ENCODE measurements at places on chromosomes 1 and 21. TPM values are rescaled to one million over a fixed set of nuclear protein-coding genes. Genes with fewer than 3 reads are reported as not detected.

DNA sequence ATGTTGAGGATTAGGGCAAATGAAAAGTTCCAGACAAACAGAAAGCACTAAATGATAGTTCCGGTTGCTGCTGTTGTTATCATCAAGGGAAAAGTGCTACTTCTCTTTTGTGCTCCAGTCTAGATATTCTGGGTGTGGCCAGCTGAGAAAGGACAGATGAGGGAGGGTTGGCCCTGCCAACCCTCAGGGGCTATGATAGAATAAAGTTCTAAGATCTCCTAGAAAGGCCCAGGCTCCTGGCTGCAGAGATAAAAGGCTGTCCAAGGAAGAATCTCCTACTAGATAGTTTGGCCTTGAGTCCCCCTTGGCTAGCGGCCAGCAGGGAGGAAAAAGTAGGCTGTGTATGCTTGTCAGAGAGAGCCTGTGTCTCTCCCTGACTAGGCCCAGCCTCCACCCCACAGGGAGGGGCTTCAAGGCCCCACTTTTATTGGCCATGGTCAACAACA is 31.5 kb downstream of the RIMS3 start:
- H3K27me3 ChIP-seq, result no peaks in the 10 kb centered on the region
- DNase-seq, result no peak
- H3K4me1 ChIP-seq, result no peaks in the 10 kb centered on the region
- no peaks in the 10 kb centered on the region for H3K36me3 ChIP-seq
- no peak overlapping the region for H3K4me3 ChIP-seq
- H3K27ac ChIP-seq, result no peak overlapping the region

DNA sequence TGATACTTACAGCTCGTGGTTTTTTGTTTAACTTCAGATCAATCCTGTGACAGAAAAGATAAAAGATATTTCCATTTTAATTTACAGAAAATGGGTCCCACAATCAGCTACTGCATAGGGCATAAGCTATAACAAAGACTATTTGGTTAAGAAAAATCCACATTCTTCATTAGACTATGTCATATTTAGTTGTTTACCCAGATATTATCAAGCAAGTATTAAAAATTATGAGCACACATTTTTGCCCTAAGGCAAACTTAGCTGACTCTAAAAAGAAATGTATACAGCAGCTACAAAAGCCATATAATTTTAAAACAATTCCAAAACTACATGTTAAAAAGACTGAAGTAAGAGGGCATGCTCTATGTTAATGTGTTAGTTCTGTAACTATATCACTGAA is 18.7 kb downstream of the MEAF6 start:
- H3K4me1 ChIP-seq, result no peaks in the 10 kb centered on the region
- H3K36me3 ChIP-seq, result peaks cover 16% of the 10 kb centered on the region
- H3K27me3 ChIP-seq, result no peaks in the 10 kb centered on the region
- no peak overlapping the region for H3K27ac ChIP-seq
- H3K4me3 ChIP-seq, result no peak overlapping the region

DNA sequence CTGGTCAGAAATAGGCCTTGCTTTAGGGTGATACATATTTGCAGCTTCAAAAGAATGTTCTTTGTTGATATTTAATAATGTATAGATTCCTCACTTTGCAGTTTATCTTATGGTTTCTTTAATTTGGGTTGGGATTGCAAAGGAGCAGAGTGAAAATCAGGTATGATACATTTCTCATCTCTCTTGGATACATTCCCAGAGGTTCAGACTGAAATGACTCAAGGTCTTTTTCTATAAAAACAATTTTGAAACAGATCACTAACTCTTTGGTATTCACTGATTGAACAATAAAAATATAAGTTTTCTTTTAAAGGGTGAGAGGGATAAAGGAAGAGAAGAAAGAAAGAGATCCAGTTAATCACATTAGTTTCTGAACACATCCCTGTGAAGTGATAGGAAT is 606.5 kb upstream of the CAMK1G start:
- no peaks in the 10 kb centered on the region for H3K36me3 ChIP-seq
- H3K4me3 ChIP-seq, result no peak overlapping the region
- no peaks in the 10 kb centered on the region for H3K4me1 ChIP-seq

DNA sequence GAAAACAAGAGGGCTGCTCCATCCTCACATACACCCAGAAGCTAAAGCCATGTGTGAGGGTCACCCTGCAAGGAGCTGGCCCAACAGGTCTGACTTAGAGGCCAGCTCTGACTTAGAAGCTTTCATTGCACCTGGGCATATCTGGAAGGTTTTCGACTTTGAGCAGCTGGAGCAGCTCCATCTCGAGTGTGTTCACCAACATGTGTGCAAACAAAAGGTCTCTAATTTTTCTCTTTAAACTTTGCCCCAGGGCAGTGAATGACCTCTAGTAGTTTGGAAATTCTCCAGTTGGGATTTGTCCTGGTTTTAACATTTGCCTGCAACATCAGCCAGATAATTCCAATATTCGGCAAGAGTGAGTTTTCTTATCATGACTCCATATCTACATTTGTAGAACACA is 108.3 kb downstream of the TNR start:
- peaks cover 3% of the 10 kb centered on the region for H3K27me3 ChIP-seq
- no peak overlapping the region for H3K27ac ChIP-seq
- no peak for DNase-seq
- H3K36me3 ChIP-seq, result no peaks in the 10 kb centered on the region

- no peaks in the 10 kb centered on the region for H3K4me1 ChIP-seq
- H3K27me3 ChIP-seq, result no peaks in the 10 kb centered on the region
- H3K27ac ChIP-seq, result no peak overlapping the region
- DNase-seq, result no peak
- no peak overlapping the region for H3K4me3 ChIP-seq
- no peaks in the 10 kb centered on the region for H3K36me3 ChIP-seq
These were observed 307.6 kb upstream of the PLXNA2 start for GRCh38 chr1:208551633-208552320.

- H3K4me1 ChIP-seq, result peaks cover 5% of the 10 kb centered on the region
- no peak overlapping the region for H3K27ac ChIP-seq
- peaks cover 4% of the 10 kb centered on the region for H3K27me3 ChIP-seq
- no peak overlapping the region for H3K4me3 ChIP-seq
- peaks cover 5% of the 10 kb centered on the region for H3K36me3 ChIP-seq
These were observed 39.1 kb upstream of the ENAH start for GRCh38 chr1:225691861-225692516.

GRCh38 chr1:58896246-58897183 is 112.7 kb upstream of the JUN start:
- peak overlapping the region; percentile 26 for H3K27ac ChIP-seq
- H3K27me3 ChIP-seq, result no peaks in the 10 kb centered on the region
- no peaks in the 10 kb centered on the region for H3K36me3 ChIP-seq
- peaks cover 65% of the 10 kb centered on the region for H3K4me1 ChIP-seq
- DNase-seq, result no peak
- H3K4me3 ChIP-seq, result no peak overlapping the region

DNA sequence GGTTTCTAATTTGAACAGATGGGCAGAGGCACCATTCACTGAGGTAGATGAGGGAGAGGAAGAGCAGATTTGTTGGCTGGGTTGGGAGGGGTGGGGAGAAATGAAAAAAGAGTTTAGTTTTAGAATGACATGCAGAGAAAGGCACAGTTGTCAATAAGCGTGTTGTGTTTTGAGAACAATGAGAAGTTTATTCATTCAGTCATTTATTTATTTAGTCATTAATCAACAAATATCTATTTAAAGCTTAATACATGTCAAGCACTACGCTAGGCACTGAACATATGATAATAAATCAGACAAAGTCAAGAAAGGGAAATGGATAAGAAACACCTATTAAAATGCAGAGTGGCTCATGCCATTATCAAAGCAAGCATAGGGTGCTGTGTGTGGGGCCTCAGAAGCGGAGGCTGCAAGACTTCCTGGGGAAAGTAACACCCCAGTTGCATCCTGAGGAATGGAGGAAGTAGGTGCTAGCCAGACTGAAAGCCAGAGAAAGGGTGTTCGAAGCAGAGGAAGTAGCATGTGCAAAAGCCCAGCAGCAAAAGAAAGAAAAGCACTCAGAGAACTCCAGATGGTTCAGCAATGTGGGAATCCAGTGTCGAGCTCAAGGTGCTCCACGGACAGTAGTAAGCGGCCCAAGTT is 114.1 kb downstream of the RNF220 start:
- H3K4me1 ChIP-seq, result peaks cover 32% of the 10 kb centered on the region
- peaks cover 6% of the 10 kb centered on the region for H3K36me3 ChIP-seq
- no peak overlapping the region for H3K4me3 ChIP-seq
- no peaks in the 10 kb centered on the region for H3K27me3 ChIP-seq
- H3K27ac ChIP-seq, result no peak overlapping the region
- DNase-seq, result no peak

- H3K36me3 ChIP-seq, result no peaks in the 10 kb centered on the region
- no peak for DNase-seq
- no peaks in the 10 kb centered on the region for H3K27me3 ChIP-seq
- H3K4me1 ChIP-seq, result peaks cover 3% of the 10 kb centered on the region
- H3K4me3 ChIP-seq, result no peak overlapping the region
These were observed 7.6 kb upstream of the CD1A start for GRCh38 chr1:158246650-158247049.

DNA sequence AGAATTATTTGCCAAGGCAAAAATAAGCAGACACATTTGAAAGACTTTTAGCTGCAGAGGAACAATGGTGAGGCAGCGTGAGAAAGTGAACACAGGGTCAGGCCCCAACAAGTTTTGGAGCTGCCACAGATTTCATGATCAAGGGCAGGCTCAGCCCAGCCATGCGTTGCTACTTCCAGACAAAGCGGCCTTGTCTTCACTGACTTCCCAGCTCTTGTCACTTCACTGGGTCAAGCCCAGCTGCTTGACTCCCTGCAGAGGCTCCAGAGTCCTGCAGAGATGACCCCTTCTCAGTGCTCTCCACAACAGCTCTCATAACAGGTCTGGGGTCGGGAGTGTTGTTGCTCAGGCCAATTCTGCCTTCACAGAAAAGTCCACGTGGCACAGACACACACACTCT is 35.8 kb downstream of the HHAT start:
- H3K27ac ChIP-seq, result no peak overlapping the region
- no peak overlapping the region for H3K4me3 ChIP-seq
- DNase-seq, result no peak
- peaks cover 2% of the 10 kb centered on the region for H3K27me3 ChIP-seq
- no peaks in the 10 kb centered on the region for H3K36me3 ChIP-seq

DNA sequence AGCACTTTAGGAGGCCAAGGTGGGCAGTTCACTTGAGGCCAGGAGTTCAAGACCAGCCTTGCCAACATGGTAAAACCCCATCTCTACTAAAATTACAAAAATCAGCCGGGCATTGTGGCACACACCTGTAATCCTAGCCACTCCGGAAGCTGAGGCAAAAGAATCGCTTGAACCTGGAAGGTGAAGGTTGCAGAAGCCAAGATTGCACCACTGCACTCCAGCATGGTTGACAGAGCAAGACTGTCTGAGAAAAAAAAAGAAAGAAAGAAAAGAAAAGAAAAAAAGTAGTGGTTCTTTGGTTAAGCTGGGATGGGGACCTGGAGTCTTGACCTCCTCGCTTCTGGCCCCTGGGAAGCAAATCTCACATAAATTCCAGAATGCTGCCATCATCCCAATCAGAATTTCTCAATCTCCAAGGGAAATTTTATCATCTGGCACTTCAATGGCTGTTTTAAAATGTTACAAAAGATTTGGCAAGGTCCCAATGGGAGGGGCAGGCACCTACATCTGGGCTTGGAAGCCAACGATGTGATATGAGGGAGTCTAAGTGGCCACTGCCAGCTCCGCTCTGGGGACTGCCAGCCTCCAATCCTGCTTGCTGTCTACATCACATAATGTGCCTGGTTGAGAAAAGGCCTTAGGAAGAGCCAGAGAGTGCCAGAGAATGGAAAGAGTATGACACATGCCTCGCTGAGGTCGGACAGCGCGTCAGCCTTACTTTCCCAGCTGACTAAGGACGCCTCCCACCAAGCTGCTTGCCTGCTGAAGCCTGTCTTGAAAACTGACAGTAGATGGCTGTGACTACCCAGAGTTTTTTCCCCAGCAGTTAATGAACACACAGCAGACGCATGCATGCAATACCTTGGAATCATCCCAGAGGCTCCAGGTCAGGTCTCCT is 42.1 kb upstream of the SRP9 start:
- H3K36me3 ChIP-seq, result no peaks in the 10 kb centered on the region
- DNase-seq, result no peak
- no peak overlapping the region for H3K4me3 ChIP-seq

DNA sequence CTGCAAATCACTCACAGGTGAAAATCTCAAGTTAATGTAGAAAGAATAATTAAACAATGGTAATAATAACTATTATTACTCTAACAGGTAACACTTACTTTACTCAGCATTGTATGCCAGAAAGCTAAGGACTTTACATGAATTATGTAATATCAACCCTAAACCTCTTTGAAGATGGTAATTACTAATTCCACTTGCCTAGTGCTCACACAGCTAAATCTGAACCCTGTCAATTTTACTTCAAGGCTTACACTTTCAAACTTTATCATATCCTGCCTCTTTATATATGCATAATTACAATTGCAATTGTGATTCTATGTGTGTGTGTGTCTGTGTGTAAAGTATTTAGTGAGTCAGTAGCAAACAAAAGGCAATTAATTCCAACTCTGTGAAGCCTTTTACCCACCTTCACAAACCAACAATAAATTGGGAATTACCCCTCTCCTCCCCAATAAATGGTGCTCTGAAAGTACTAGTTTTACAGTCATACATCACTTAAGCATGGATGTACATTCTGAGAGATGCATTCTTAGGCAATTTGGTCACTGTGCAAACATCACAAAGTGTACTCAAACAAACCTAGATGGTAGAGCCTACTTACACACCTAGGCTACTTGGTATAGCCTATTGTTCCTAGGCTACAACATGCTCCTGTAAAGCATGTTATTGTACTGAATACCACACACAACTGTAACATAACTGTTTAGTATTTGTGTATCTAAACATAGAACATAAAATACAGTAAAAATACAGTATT is 5.9 kb downstream of the ZNF644 start:
- H3K4me3 ChIP-seq, result no peak overlapping the region
- H3K36me3 ChIP-seq, result peaks cover 10% of the 10 kb centered on the region
- peaks cover 6% of the 10 kb centered on the region for H3K27me3 ChIP-seq
- DNase-seq, result no peak
- H3K4me1 ChIP-seq, result peaks cover 45% of the 10 kb centered on the region

GRCh38 chr1:221237587-221237986 is 358.3 kb downstream of the HLX start:
- no peak for DNase-seq
- no peaks in the 10 kb centered on the region for H3K27me3 ChIP-seq
- H3K36me3 ChIP-seq, result no peaks in the 10 kb centered on the region
- H3K4me3 ChIP-seq, result no peak overlapping the region
- H3K27ac ChIP-seq, result no peak overlapping the region
- H3K4me1 ChIP-seq, result no peaks in the 10 kb centered on the region

DNA sequence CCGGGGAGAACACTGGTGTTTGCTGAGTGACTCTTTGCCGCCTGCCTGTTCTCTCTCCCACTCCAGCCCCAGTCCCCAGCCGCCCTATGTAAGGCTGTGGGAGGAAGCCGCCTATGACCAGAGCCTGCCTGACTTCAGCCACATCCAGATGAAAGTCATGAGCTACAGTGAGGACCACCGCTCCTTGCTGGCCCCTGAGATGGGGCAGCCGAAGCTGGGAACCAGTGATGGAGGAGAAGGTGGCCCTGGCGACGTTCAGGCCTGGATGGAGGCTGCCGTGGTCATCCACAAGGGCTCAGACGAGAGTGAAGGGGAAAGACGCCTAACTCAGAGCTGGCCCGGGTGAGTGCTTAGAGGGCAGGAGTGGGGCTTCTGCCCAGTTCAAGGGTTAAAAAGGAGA is 8.2 kb downstream of the BSND start:
- no peak overlapping the region for H3K4me3 ChIP-seq
- no peak for DNase-seq
- no peaks in the 10 kb centered on the region for H3K4me1 ChIP-seq
- H3K27me3 ChIP-seq, result peaks cover 2% of the 10 kb centered on the region
- H3K36me3 ChIP-seq, result peaks cover 4% of the 10 kb centered on the region
- H3K27ac ChIP-seq, result no peak overlapping the region

The AQP10 gene
- not detected for total RNA-seq

The S100A4 gene
- 2.8 TPM for total RNA-seq

The OR2M3 gene
- total RNA-seq, result not detected

The NPPB gene
- not detected for total RNA-seq

The FBXO2 gene
- 1.6 TPM for total RNA-seq

The KRTAP19-3 gene
- not detected for total RNA-seq

The LCE6A gene
- not detected for total RNA-seq

The RNF186 gene
- not detected for total RNA-seq
